ENCODE measurements at places on chromosomes 5 and 9.
A peak's percentile ranks its signal among the peaks of the same experiment; 100 is the strongest.

- no peak for DNase-seq
These were observed 161.1 kb downstream of the AP3B1 start for GRCh38 chr5:78133423-78133822.

DNA sequence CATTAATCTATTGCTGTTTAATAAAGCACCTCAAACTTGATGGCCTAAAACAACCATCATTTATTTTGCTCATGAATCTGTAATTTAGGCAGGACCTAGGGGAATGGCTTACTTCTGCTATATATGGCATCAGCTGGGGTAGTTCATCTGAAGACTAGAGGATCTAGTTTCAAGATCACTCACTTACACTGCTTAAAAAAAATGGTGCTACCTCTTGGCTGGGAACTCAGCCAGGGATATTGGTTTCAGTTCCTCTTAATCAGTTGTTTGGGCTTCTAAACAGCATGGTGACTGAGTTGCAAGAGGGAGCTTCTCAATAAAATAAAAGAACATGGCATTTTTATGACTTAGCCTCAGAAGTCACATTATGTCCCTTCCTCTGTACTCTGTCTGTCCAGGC lies 142.0 kb downstream of the FAM114A2 start:
- DNase-seq, result peak; percentile 94

DNA sequence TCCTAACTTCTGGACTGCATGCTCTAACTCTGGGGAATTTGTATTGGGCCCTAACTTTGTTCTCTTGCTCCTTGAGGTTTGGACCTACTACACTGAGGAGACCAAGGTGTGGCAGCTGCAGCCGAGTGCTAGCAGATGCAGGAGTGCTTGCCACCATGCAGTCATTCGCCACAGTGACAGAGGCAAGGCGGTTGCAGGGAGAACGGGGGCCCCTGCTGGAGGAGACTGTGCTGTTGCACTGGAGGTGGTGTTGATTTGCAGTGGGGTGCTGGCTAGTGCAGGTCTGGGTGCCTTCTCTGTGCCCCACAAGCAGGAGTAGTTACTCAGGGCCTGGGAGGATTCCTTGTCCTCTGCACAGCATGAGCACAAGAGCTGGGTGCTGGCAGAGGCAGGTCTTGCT lies 22.4 kb upstream of the DIRAS2 start:
- DNase-seq, result peak; percentile 35

DNA sequence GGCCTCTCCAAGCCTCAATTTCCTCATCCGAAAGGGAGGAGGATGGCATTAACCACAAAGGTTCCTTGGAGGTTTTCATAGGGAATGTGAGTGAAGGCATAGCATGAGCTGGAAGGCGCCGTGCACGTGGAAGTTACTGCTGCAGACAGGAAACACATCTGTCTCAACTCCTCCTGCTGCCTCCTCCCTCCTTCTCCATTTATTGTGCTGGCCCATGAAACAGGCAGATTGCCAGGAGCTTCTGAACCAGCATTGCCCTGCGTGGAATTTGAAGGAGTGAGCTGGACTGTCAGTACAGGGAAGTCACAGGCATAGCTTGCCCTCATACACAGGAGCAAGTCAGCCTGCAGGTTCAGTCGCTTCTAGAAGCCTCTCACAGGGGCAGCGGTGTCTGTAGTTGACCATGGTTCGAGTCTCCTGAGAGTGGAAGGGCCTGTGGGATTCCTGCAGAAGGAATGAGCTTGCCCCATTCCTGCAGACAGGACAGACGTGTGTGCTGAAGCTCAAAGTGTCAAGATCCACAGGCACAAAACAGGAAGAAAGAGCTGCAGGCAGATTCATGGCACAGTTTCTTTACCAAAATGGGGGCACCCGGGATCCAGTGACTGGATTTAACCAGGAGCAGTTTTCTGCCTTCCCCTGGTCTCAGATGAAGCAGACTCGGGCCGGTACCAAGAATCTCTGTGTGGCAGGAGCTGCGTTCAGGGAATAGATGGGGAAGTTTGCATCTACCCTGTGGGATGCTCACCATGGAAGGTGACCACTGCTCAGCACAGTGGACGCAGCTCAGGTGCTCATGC lies 48.7 kb upstream of the CTSL start:
- DNase-seq, result no peak

DNA sequence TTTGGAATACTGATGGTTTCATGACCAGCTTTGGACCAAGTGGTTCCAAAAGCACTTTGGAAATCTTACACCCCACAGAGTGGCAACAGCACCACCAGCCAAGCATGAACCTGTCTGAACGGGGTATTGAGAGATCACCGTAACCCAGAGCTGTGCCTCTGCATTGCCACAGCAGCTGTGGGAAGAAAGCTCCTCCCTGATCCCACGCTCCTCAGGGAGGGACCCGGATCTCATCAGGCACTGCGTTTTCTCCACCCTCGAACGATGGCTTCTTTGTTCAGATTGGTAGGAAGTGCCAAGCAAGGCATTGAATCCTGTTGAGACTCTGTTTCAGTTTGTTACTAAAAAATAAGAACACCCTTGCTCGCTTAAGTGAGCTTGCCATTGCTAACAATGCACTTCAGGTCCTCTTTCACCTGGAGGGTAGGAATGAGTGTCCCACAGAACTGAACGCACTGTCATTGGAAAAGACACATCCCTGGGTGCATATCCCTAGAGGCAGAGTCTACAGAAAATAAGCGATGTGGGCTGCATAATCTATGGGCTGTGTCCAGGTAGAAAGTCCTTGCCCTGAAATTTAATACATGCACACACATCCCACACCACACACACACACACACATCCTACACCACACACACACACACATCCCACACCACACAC lies 118.0 kb upstream of the ICE1 start:
- DNase-seq, result no peak

DNA sequence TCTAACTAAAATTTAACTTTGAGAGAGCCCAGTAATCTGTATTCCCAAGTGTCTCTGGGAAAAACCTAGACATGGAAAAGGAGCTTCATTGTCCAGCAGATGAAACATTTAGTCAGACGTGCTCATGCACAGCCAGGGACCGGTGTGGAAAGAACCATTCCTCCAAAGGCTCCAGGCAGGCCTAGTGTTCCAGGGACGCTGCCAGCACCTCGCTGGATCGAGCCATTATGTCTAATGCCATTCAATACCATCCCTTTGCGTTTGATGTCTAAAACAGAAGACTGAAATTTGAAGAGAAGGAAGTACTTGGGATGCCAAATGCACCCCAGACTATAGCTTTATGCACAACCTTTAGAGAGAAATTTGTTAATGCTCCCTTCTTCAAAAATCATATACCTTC lies 1.4 kb upstream of the CHSY3 start:
- DNase-seq, result peak; percentile 4

DNA sequence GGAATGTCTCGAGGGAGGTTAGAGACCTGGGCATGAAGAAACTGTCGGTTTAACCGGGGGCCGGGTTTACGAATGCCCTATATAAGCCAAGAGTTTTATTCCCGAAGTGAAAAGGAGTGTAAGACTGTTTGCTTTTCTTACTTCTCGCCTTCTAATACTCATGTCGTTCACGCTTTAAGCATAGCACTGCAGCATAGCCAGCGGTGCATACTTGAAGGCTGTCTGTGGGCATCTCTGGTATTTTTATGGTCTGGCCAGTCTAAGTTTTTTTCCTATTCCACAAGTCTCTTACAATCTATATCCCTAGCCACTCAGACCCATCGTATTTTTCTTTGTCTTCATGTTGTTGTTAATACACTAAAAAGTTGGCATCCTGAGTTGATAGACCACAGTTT lies 1.2 kb downstream of the UHRF2 start:
- DNase-seq, result peak; percentile 64

DNA sequence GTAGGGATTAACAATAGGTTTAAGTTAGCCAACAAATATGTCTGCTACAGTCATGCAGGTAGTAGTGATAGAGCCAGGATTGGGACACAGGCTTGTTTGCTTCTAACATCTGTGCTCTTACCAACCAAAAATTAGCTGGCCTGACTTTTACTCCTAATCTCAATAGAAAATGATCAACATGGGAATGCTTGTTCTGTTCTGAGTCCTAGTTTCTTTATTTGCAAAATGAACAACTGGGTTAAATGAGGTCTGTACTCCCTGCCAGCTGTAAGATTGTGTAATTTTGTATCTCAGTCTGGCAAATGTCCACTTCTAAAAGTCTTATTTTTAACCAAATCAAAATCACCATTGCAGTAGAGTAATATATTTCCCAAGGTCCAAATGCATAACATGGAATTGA lies 216.8 kb downstream of the NMUR2 start:
- DNase-seq, result no peak

- peak; percentile 31 for DNase-seq
These were observed 1068.5 kb upstream of the CDH10 start for GRCh38 chr5:25713259-25713658.

GRCh38 chr5:90131383-90132133 lies 278.0 kb downstream of the CETN3 start:
- no peak for DNase-seq

DNA sequence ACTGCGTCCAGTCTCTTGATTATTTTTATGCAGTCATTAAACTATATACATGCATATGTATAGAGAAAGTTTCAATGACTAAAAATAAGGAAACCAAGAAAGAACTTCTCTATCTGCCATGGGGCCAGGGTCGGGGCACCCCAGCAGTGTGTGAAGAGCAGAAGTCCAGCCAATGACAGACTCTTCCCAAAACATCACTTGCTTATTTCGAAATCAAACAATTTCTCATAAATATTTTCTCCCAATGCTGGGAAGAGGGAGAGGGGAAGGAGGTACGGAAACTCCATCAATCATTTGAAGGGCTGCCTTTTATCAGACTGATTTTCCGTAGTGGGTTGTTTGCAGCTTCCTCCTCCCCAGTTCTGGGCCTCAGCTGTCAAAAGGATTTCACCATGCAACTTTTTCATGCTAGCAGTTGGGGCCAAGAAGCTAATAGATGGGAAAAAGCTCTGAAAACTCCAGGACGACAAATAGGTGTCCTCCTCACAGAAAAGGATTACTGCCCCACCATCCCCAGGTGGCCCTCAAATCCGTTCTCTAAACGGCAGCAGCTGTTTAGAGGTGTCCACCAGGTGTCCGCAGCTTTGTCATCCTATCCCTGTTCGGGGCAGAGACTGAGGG lies 617 bp upstream of the FPGS start:
- no peak for DNase-seq

DNA sequence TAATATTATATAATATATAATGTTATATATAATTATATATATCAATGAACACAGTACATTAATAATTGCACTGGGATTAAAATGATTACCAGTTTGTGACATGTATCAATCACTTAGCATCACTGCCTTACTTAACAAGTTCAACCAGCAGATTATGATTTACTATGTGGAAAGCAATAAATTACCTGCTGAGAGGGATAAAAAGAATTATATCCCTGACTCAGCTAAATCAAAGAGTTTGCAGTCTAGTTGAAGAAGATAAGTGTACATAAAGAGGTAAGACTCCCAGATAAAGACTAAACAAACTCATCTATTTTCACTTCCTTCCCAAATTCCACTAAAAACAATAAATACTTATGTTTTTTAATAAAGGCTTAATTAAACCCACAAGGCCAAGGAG lies 11.2 kb downstream of the PLAA start:
- no peak for DNase-seq

- DNase-seq, result no peak
These were observed 273.9 kb upstream of the ADRA1B start for GRCh38 chr5:159642379-159642778.

- peak; percentile 86 for DNase-seq
These were observed 116.6 kb upstream of the SARDH start for GRCh38 chr9:133854765-133855164.

DNA sequence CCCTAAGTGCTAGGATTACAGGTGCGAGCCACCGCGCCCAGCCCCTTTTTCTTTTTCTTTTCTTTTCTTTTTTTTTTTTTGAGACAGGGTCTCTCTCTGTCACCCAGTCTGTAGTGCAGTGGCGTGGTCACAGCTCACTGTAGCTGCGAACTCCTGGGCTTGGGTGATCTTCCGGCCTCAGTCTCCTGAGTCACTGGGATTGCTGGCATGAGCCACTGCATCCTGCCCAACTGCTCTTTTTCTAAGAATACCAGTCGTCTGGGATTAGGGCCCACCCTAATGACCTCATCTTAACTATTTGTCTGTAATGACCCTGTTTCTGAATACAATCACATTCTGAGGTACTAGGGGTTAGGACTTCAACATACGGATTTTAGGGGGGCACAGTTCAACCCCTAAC lies 34.1 kb upstream of the NANS start:
- no peak for DNase-seq

- no peak for DNase-seq
These were observed 132.2 kb upstream of the TARS1 start for GRCh38 chr5:33308586-33308985.

- no peak for DNase-seq
These were observed 114.8 kb upstream of the COL5A1 start for GRCh38 chr9:134526584-134527477.

- no peak for DNase-seq
These were observed 530.2 kb downstream of the EBF1 start for GRCh38 chr5:158569534-158569933.

DNA sequence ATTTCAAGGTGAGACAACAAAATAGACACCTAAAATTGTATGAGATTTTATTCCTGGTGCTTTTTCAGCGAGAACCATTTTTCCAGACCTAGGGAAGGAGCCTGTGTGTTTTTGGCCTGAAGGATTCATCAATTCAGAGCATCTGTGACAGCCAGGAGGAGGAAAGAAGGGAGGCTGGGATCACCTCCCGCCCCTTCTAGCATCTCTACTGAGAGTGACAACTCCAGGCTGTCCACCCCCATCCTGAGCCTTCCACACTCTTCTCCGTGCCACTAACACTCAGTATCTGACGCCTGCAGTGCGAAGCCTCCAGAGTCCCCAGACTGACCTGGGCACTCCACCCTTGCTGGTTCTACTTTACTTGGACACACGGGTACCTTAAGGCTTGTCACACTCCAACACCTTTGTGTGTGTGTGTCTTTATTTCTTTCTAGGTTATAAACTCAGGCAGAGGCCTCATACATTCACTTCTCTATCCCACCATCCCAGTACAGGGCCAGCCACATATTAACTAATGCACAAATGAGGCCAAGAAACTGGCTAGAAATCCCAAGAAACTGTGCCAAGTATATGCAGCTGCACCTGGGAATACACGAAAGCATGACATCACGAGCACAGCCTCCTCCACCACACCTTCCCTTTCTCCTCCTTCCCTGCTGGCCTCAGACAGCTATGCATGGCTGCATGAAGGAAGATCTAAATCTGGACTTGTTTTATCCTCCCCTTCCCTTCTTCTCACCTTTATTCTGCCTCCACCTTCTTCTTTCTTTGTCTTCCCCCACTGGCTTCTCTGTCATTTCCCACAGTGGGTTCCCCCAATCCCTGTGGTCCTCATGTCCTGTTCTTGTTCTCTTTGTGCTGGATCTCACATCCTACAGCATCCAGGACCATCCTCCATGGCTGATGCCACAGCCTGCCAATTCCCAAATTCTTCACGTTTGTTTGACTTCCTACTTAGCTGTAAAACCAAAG lies 16.0 kb downstream of the S1PR3 start:
- no peak for DNase-seq

DNA sequence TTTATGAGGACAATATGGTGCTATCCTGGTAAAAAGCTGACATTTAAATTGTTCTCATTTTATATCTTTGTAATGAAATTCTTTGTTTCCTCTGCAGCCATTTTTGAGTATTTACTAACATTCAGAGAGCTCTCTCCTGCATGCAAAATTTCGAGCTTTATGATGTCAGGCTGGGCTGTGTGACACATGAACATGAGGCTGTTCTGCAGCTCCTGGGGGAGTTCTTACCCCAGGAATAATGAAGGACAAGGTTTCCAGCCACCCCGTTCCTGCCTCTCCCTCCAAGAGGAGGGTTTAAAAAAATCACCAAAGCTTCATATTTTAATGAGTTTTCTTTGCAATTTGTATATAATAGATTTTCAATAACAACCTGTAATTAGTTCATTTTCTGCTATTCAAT lies 252.4 kb downstream of the HSPA4 start:
- peak; percentile 90 for DNase-seq

- peak; percentile 95 for DNase-seq
These were observed 105.2 kb downstream of the TRIM32 start for GRCh38 chr9:116792271-116792670.

Measured in NCI-H69 (cell line).